Glomerular endothelial cell (primary cell): ENCODE measurements at places on chromosomes 4 and X. TPM values are rescaled to one million over a fixed set of nuclear protein-coding genes. Genes with fewer than 3 reads are reported as not detected.

DNA sequence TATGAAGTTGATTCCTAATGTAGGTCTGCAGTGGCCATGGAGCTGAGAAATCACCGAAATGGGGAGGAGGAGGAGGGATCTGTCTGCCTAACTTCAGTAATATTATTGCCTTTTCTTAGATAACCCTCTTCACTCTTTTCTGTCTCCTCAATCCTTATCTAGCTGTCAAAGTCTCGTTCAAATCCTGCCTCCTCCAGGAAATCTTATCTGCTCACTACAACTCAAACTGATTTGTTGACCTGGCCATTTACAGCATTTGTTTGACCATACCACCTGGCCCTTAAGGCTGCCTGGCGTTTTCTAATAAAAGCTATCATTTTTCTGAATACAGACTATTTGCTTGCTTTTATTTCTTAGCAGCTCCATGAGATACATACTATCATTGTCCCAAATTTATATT, 33.8 kb downstream of the GALNT7 start:
- DNase-seq = no peak

- no peak for DNase-seq
Measured at GRCh38 chrX:274904-275475, 6.2 kb upstream of the PLCXD1 start.

DNA sequence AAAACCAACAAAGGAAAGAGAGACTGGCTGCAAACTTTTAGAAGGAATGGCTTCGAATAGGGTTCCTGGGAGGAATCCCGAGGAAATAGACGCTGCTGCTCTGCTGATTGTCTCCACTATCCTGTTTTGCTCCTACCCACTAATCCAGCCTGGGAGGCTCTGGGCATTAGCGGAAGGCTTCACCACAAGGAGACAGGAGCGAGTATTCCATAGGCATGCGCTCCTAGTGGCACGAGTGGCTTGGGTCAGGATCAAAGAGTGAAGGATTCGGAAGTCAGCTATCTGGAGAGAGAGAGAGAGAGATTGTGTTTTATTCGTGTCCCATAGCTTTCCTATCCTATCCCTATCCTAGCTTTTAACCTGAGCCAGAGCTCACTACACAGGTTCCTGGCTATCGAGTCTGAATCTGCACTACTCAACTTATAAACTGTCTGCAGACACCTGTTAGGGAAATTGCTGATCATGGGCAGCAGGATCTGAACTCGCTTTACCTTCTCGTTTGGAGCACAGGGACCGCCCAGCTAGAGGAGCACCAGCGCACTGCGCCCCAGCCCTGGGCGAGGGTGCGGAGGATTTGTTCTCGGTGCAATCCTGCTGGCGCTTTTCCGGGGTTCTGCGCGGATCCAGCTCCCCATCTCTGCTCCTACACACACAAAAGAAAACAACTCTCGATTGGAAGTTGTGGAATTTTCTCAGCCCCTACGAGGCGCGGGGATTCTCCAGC, 740 bp upstream of the NPY2R start:
- no peak for DNase-seq

GRCh38 chr4:145681956-145682355, 2.0 kb downstream of the C4orf51 start:
- no peak for DNase-seq

DNA sequence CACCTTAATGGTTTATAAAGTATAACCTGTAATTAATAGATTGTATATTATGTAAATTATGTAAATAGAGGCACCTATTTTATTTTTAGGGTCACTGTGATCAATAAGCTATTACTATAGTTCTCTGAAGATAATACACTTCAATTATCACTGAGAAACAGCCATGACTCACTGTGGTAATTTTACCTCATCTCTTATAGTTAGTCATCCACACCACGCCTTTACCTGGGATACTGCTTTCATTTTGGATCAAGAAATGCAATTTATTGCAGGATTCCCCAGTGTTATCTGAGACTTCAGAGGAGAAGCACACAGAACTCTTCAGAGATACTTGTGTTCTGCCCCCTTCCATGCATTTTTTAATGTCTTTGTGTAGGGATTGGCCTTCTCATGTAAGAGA, 348.1 kb upstream of the ATOH1 start:
- no peak for DNase-seq

DNA sequence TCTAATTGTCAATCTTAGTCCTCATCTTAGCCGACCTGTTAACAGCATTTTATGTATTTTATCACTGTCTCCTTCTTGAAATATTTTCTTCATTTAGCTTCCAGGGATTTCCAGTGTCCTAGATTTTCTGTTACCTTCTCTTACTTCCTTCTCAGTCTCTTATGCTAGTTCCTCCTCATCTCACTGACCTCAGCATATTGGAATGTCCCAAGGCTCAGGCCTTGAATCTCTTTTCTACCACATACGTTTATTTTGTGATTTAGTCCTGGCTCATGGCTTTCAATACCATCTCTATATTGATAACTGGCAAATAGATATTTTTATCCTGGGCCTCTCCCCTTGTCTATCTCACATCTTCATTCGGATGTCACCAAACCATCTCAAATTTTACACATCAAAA, 61.1 kb downstream of the IQCM start:
- no peak for DNase-seq

GRCh38 chrX:31038575-31039326, 33.1 kb downstream of the FTHL17 start:
- no peak for DNase-seq

GRCh38 chrX:44765556-44765955, 78.3 kb upstream of the DUSP21 start:
- DNase-seq = no peak

GRCh38 chr4:95108883-95109421, 351.2 kb downstream of the BMPR1B start:
- no peak for DNase-seq

GRCh38 chr4:41748074-41748570, 403 bp downstream of the PHOX2B start:
- DNase-seq = no peak

- DNase-seq = no peak
Measured at GRCh38 chrX:124033821-124034220, 72.3 kb downstream of the STAG2 start.

DNA sequence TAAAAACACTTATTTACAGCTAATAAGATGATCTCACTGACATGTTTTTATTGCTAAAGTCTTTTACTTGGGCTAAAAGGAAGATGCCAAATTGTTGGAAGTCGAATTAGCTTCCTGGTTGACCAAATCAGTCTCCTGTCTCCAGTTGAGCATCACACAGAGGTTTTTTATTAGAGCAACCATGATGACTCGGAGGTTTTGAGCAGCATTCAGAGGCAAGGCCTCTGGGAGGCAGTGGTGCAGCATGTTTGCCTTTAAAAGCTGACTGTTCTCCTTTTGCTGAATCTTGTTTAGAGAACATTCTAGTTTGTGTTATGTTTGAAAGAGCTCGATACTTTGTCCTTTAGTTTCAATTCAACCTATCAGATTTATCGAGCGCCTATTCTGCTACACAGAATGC, 2.1 kb downstream of the UCHL1 start:
- no peak for DNase-seq

DNA sequence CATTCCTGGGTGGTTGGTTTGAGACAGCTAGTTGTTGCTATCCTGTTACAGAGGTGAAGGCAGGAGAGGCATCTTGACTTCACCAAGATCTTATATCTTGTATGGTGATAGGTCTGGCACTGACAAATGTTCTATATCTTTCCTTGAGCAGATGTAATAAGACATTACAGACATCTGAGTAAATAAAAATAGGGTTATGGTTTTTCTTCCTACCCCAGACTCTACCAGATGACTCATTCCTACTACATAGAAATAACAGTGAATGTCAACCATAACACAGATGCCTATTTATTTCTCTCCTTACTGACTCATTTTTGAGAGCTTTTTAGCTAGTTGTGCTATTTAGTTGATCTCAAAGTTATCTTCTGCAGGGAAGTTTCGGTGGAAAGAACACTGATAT, 21.9 kb downstream of the HNRNPH2 start:
- no peak for DNase-seq

GRCh38 chr4:52942936-52943335, 80.8 kb downstream of the RASL11B start:
- no peak for DNase-seq

DNA sequence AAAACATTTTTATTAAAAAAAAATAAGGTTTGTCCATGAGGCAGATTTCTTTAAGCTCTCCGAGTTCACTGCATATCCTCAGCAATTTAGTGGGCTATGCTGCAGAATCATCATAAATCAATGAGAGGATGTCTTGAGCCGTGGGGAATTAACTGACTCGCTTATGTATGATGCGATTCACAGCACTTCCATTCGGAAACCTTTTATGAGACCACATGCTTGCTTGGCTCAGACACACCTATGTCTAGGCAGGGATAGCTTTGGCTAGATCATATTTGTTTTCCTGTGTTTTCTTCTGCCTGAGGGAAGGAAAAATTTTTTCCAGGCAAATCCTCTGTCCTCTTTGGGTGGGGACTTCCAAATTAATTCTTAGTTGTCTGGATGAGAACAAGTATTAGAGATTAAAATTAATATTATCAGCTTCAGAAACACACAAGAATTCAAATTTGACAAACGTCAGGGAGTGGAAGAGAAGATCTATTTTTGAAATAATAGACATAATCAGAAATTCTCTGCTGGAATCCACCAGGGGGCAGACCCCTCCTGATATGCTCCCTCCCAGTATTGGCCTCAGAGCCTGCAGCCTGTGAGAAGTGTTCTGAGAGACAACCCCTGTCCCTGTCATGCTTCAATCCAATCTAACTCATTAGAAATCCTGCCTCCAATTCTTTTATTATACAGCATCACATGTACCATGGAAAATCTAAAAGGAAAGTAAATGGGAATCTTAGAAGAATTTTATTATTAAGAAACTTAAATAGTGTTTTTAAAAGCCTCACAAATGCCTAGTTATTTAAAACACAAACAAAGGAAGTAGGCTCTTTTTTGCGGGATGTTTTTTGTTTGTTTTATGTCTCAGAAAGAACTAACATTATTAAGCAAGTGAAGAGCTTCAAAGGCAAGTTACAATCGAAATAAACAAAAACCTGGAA, 345.1 kb upstream of the TACR3 start:
- DNase-seq = no peak

DNA sequence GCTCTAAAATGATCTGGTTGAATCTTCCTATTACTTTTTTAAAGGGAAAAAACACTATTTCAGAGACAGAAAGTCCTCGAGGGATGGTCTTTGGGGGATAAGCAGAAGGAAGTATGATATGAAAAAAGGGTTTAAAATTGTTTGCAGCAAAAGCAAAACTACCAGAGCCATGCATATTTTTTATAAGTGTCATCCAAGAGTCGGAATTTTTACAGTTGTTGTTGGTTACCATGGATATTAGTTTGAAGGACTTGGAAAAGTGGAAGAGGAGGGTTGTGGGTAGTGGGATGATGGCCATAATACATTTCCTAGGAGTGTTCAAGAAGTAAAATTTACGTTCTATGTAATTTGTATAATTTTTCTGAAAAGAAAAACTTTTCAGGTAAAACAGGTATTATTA, 134.4 kb downstream of the PCDH7 start:
- DNase-seq = no peak

GRCh38 chrX:131359611-131360010, 70.5 kb upstream of the IGSF1 start:
- no peak for DNase-seq

DNA sequence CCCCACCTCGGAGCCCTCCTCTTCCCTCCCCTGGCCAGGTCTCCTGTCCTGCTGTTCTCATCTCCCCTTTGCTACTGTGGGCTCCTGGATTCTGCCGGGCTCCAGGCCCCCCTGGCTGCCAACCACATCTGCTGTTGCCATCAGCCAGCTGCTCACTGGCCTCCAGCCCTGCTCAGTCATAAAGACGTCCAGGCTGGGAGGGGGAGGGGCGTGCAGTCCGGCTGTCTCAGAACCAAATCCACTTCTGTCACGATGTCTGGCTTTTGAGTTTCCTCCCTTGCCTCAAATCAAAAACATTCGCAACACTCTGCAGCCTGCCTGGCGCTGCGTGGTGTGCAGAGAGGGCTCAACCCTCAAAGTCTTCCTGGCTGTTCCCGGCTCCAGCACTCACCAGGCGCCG, 7.1 kb downstream of the RASL11B start:
- no peak for DNase-seq

DNA sequence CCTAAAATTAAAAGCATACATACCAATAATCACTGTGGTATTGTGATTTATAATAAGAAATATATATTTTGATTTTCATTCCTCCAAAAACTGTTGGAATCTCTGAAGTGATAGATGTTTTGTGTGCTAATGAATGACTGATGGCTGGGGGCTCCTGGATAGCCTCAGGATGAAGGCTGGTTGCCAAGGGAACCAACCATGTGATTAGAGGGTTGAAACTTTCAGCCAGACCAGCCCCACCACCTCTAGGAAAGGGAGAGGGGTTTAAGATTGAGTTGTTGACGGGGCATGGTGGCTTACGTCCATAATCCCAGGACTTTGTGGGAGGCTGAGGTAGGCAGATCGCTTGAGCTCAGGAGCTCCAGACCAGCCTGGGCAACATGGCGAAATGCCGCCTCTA, 34.0 kb downstream of the HS6ST2 start:
- DNase-seq = no peak

GRCh38 chrX:35380808-35381700, 417.1 kb upstream of the MAGEB16 start:
- no peak for DNase-seq

- no peak for DNase-seq
Measured at GRCh38 chrX:1885116-1885515, 270.3 kb downstream of the ASMT start.

DNA sequence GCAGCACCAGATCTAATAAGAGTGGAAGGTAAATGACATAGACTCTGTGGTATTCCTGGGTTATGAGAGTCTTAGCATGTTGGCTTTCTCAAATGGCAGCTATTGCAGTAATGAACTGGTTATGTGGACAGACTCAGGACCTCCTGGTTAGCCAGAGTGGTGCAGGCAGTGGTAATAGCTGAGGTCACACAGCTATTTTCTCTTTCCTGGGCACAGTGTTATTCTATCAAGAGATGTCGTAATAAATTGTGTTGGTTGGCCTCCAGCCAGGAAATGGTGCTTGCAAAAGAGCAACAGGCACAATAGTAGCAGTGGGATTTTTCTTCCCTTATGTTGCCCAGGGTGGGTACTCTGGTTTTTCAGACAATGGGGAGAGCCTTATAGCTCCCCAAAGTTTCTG, 279.2 kb upstream of the FGF16 start:
- DNase-seq = no peak

DNA sequence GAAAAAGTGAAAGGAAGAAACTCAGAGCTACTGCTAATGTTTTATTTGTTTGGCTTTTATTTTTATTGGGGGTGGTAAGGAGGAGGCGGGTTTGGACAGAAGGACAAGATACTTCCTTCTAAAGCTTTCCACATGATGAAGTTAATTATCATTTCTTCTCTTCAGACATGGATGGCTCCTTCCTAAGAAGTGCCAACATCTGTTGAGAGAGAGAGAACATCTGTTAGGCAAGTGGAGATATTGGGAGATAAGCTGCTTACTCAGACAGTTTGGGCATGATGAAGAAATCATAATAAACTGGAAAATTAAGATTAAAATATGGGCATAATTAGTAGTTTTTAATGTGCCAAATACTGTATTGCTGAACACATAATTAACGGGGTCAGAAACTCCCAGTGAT, 535.7 kb upstream of the INTU start:
- DNase-seq = no peak

- no peak for DNase-seq
Measured at GRCh38 chr4:159722052-159722451, 619.2 kb downstream of the RAPGEF2 start.

The SPCS3 gene
- total RNA-seq = 78.4 and 84.8 TPM in 2 replicates

The TMEM271 gene
- total RNA-seq = not detected in 2 replicates

The PRICKLE3 gene
- 8.1 and 15.6 TPM in 2 replicates for total RNA-seq

The CT45A7 gene
- total RNA-seq = not detected in 2 replicates

The WNK3 gene
- 1.1 TPM in 2 replicates for total RNA-seq

The IQSEC2 gene
- total RNA-seq = 10.8 and 16.6 TPM in 2 replicates
